ENCODE measurements at places on chromosomes 12 and 14.

DNA sequence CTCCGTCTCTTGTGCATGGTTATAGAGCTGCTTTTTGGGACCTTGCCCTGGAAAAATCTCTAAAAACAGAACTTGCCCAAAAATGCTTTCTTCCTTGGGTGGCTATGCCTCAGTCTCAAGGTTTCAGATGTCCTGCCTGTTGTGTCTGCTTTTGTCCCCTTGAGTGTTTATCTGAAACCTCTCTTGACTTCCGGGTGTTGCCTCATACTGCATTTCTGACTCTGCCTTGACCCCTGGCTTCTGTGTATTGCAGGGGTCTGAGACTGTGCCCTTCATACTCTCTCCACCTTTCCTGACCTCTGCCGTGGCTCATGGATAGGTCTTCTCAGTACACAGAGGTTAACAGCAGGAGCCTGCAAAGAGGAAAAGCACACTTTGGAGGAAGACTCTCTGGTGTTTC lies 124.8 kb upstream of the NTF3 start:
- no peak for DNase-seq

- DNase-seq, result no peak
Observed at GRCh38 chr12:48783432-48783831, 5.5 kb downstream of the ADCY6 start.

DNA sequence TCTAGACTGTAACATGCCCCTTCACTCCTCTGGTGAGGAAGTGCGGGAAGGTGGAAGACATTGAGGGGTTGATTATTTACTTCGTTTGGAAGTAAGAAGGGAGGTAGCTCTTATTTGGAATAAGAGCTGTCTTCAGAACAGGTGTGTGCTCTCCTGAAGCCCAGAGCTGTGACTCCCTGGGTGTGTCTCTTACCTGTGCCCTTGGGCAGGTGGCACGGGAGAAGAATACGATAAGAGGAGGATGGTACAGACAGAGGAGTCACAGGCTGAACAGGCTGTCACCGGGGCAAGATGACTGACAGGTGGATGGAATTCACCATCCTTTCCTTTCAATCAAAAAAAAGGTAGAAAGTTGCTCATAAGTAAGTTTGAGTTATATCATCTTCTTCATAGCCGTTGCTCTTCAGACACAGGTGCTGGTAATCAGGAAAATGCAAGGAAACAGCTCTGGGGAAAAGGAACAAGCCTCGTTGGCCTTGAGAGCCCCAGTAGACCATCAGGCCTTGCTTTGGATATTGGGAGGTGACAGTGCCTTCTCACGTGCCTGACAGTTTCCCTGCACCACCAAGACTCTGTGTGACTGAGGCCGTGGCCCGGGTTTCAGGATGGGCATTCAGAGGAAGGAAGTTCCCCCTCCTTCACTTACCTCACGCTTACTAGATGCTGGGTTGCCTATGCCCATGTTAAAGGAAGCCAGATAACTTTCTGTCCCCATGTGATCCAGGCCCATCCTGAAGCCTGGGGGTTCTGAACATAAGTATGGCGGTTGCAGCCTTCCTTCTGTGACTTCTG lies 120.4 kb downstream of the ETV6 start:
- DNase-seq, result no peak

- peak; percentile 24 for DNase-seq
Observed at GRCh38 chr12:56838621-56839488, 75.7 kb downstream of the HSD17B6 start.

GRCh38 chr12:65355461-65355860 lies 77.0 kb downstream of the MSRB3 start:
- no peak for DNase-seq

DNA sequence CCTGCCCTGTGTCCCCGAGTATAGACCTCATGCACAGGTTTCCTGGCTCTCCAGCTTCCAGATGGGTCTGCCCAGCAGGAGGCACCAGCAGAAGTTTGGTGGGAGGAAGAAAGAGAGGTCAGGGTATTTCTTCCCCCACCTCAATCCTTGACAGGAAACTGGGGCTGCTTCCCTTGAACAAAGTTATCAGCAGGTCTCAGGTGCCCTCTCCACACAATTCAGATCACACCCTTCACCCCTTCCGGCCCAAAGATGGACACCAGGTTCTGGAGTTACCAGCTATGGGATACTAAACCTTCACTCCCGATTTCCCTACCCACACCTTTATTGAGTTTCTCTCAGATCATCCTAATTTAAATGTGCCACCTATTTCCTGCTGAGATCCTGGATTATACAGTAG lies 1.2 kb downstream of the SART3 start:
- DNase-seq, result no peak

DNA sequence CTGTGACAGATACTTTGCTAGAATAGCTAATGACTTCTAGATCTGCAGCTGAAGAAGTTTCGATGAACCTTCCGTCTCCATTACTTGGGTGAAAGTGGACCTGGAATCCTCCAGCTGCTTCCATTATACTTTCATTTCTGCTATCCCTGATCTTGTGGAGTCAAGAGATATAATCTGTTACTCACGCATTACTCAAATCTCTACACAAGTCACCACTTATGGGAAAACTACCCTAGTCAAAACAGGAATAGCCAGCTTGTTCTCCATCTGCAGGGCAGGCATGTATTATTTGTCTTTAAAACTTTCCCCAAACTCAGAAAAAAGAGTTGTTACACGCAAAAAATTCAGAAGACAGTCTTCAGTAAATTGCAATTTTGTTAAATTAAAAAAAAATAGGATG lies 2.8 kb upstream of the KTN1 start:
- no peak for DNase-seq

Measured in eye (tissue), 1 donor.